ENCODE measurements at places on chromosomes 12 and 14.
A peak's percentile ranks its signal among the peaks of the same experiment; 100 is the strongest.

- DNase-seq = no peak
These were observed 25.9 kb upstream of the BMP4 start for GRCh38 chr14:53982546-53982945.

GRCh38 chr12:32051511-32052211, 55.0 kb upstream of the BICD1 start:
- peak; percentile 17 for DNase-seq

DNA sequence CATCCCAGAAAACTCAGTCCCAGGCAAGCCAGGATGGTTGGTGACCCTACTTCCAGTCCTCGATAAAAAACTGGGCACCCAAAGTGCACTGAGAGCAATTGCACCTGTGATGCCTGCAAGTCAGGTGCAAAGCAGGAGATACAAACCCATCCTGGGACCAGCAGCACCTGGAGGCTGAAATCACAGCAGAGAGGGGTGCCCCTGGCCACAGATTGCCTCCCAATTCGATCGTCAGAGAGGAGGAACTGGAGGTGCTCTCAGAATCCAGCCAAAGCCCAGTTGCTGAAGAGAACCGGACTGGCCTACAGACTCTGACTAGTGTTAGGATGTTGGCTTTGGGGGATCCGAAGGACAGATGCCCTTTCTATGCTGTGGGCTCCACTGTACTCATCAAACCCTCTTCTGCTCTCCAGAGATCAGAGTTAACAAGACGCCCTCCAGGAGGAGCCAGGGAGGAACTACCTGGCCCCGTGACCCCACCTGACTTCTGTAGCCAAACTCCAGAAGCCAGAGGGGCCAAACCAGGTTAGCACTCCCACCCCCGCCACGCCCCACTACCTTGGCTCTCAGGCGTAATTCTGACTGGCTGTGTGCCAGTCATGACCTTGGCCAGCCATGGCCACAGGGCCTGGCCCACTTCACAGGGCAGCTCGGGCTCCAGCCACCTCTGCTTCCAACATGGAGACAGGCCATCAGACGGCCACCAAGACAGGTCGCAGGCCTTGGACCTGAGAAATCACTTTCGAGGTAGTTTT, 284.5 kb upstream of the RTL1 start:
- DNase-seq = no peak

GRCh38 chr12:6535960-6536847, 1.9 kb downstream of the GAPDH start:
- DNase-seq = no peak

Data from A673 (cell line).